Stimulated activated CD8-positive, alpha-beta memory T cell treated with anti-CD3 and anti-CD28 coated beads, Interleukin-4, amount 100 ng/mL, for 48 hours (primary cell): ENCODE measurements at places on chromosomes 1 and 21.

DNA sequence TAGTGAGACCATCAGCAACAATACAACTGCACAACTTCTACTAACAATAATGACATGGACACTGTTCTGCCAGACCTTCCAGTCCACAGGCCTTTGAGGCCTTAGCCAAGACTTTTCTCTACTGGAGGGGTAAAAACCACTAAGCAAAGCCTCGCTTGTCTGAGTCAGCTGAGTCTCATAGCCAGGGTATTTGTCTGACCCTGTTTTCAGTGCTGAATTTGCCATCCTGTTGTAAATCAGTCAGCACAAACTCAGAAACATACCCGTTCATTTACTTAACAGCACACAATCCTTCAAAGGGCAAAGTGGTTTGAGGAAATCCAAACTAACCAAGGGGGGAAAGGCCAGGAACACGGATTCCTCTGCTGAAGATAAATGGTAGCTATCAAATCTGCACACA, 537.8 kb downstream of the SMYD3 start:
- no peak for DNase-seq

GRCh38 chr1:195113471-195113870, 1494.8 kb downstream of the KCNT2 start:
- DNase-seq: no peak

- DNase-seq: no peak
Measured at GRCh38 chr1:54857746-54858561, 29.0 kb downstream of the DHCR24 start.

DNA sequence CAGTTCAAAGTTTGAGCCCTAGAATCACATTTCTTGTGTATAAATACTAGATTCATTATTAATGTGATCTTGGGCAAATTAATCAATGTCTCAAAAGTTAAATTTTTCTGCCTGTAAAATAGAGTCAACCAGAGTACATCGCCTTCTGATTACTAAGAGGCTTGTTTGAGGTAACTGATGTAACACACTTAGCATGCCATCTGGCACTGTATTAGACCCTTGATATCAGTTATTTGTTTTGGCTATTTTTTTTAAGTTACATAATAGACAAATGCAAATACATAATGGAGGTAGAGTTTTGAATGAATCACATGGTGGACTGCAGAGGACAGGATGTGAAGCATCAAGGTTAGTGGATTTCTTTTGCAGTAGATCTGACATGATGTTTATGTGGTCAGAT, 298.4 kb downstream of the ADGRL2 start:
- DNase-seq: no peak

GRCh38 chr1:167573035-167573434, 19.5 kb upstream of the CREG1 start:
- no peak for DNase-seq

DNA sequence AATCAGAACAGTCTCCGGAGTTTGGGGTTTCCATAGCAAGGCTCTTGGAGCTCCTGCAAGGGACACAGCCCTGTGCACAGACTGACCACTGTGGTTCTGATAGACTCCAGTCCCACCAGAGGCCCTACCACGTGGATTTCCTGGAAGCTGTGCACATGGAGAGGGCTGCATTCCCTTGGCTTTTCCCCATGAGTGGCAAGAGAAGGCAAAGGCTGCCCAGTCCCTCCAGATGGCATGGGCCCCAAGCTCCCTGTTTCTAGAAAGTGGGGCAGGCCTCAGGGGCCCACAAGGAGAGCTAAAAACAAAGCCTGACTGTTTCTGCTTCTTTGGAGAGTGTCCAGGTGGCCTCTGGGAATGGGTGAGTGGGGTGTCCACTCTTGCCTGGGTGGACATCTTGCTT, 87.5 kb downstream of the DDX20 start:
- DNase-seq: no peak

GRCh38 chr1:198671136-198671535, 32.3 kb downstream of the PTPRC start:
- DNase-seq: no peak

DNA sequence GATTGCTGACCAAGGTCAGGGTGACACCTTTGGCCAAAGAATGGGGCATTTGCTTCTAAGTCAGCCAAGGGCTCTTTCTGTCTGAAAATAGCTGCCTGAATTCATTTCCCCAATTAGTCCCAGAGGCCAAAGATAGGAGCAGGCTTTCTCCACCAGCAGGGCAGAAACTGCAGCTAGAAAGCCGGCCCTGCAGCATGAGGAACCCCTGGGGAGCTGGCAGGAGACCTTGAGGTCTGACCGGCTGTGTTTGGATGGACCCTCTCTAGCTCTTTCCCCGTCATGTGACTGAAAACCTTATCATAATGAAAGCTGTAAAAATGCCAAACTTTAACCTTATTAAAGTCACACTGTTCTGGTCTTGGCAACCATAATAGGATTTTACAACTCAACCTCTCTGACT, 93.4 kb downstream of the CD58 start:
- no peak for DNase-seq

GRCh38 chr1:38444770-38445442, 398.3 kb upstream of the POU3F1 start:
- no peak for DNase-seq

DNA sequence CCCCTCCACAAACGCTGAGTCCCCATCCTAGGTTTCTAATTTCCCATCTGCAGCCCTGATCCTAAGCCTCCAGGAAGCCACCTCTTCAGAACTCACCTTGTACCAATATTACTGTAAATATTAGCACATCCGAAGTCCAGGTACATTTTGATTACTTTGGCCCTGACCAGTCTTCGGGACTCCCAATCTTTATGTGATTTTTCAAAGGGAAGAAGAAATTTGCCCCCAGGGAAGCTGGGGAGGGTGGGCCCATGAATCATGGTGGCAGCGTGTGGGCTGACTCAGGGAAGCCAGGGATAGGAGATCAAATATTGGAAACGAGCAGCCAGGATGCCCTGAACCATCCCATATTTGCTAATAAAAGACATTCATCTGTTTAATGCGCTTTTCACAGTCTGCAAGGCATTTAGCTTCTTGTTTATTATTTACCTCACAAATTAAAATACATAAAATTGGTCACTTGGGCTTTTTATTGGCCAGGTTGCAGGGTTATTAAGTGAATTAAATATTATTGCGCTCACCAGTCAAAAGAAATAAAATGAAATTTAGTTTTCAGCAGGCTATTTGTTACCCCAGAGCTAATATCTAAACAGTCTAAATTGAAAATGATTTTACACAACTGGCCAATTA, 46.6 kb downstream of the KIAA0040 start:
- no peak for DNase-seq

DNA sequence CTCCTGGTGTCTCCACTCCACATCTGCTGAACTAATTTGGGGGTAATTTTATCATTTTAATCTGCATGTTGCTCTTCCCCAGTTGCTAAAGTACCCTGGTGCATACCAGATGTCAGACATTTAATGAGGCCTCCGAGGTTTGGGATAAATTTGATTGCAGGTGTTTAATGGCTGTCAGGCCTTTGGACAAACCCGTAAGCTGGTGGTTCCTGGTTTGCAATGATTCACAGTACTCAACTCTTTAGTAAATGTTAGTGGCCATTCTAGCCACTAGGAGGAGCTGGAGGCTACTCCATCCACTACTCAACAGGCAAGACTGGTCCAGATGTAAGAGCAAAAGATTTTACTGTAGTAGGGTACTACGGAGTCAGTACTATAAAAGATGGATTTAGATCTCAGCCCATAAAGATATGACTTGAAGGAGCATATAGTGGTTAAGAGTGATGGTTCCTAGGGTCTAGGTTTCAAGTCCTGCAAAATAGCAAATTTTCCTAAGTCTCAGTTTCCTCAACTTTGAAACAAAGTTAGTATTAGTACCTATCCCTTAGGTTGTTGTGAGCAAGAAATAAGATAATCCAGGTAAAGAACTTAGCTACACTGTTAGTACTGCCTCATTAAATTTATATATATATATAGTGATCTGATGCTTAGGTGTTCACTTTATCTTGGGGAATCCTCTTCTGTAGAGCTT, 132.8 kb downstream of the SNX7 start:
- peak; percentile 42 for DNase-seq

GRCh38 chr1:111789666-111790316, 34.1 kb downstream of the DDX20 start:
- no peak for DNase-seq

DNA sequence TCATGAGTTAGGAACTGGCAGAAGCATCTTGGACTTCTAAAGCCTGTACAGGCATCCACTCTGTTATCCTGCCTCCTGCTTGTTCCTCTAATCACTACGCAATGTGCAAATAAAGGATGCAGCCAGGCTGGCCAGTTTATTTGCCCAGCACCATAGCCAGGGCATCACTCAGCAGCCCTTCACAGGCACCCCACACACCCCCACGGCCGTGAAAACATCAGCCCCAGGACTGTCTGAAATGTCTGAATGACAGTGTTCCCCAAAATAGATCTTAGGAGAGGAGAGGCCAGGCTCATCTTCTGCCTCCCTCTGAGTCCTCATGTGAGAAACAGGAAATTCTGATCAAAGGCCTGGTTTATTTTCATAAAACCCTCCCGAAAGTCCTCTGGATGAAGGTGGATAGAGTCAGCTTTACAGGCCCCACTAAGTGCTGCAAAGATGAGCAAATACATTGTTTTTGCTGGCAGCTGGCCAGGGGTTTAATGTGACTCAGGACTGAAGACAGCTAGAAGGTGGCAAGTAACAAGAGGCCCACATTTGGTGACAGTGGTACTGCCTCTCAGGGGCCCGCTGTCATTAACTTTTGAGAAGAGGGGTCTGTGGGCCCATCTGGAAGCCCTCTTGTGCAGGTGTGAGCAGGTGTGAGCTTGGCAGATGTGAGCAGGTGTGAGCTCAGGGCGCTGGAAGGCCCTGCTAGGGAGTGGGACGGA, 32.9 kb downstream of the GRHL3 start:
- DNase-seq: peak; percentile 70

- DNase-seq: no peak
Measured at GRCh38 chr21:16584756-16585155, 855.0 kb downstream of the USP25 start.

- DNase-seq: peak; percentile 32
Measured at GRCh38 chr1:169890761-169891538, 2.7 kb downstream of the SCYL3 start.

GRCh38 chr1:46021046-46021996, 111.1 kb downstream of the PIK3R3 start:
- no peak for DNase-seq

DNA sequence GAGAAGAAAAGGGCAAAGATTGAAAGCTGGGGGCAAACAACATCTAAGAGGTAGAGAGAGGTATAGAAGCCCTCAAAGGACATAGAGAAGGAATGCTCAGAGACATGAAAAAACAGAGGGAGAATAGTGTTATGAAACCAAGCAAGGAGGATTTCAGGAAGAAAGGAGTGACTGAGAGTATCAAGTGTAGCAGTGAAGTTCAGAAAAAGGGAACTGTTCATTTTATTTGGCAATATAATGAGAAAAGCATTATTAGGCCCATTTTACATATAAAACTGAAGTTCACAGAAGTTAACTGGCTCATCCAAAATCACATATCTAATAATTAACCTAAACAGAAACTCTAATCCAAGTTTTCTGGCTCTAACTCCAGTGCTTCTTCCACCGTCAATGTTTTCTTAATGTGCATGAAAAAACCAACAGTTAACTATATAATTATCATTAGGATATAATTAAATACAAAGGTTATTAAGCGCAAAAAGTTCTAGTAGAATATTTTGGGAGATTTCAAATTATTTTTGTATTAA, 17.7 kb downstream of the NEXN start:
- no peak for DNase-seq

GRCh38 chr1:24382165-24382577, 31.4 kb downstream of the STPG1 start:
- DNase-seq: no peak

DNA sequence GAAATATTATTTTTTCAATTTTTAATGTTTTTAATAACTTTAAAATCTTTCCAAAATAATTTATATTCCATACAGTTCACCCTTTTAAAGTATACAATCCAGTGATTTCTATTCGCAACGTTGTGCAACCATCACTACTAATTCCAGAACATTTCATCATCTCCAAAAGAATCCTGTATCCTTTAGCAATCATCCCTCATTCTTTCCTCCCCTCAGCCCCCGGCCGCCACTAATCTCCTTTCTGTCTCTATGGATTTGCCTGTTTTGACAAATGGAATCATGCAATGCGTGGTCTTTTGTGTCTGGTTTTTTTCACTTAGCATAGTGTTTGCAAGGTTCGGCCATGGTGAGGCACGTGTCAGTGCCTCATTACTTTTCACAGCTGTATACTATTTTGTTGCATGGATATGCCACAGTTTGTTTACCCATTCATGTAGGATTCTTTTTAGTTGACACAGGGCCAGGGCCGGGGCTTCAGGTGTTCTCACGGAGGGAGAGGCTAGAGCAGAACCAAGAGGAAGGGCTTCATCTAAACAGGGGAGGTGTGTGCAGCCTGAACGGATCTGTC, 40.6 kb upstream of the ZBTB40 start:
- DNase-seq: no peak

DNA sequence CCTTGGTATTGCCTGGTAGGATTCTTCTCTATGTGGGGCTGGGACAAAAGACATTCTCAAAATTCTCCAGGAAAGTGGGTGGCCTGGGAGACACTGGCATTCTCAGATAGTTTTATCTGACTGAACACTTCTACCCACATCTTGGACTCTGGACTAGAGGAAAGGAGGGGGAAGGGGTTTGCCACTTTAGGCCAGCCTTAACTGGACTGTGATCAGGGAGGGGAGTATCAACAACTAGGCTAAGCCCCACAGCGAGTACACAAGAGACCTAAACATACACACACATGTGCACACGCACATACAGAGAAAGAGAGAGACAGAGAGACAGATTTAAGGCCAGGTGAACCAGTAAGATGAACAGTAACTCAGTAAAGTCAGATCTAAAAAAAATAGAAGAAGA, 1.2 kb upstream of the SEMA6C start:
- DNase-seq: no peak

DNA sequence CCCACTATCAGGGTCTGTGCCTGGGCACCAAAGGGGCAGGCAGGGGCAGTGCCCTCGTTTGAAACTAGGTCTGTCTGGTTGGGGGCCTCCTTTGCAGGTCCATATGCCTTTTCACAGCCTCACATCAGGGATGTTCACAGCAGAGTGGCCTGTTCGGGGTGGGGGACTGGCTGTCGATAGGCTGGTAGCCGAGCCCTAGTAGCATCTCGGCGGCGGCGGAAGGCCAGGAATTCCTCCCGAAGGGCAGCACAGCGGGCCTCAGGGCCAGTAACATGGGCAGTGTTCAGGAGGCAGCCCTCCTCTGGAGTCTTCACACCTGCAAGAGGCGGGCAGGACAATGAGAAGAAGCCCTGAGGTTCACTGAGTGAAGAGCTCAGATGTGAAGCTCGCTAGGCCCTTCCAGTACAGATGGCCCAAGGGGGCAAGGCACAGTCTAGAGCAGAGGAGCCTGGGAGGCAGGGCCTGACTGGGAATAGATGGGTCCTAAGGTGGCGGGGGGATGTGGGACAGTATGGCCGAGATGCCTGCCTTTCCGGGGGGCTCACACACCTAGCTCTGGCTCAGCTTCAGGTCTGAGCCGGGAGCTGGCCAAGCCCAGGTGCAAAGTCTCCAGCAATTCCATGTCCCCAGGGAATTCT, 2.0 kb upstream of the TAGLN2 start:
- no peak for DNase-seq

GRCh38 chr1:98797506-98797905, 136.0 kb downstream of the SNX7 start:
- DNase-seq: no peak
